CD4-positive, alpha-beta T cell treated with Interleukin-6 for 4 hours (primary cell): ENCODE measurements at places on chromosomes 3 and 15.

GRCh38 chr3:48459331-48459730, 12.8 kb downstream of the ATRIP start:
- no peak for DNase-seq

- no peak for DNase-seq
Measured at GRCh38 chr3:17967111-17967510, 224.7 kb upstream of the TBC1D5 start.

- DNase-seq, result no peak
Measured at GRCh38 chr15:61069394-61070075, 159.6 kb downstream of the RORA start.

DNA sequence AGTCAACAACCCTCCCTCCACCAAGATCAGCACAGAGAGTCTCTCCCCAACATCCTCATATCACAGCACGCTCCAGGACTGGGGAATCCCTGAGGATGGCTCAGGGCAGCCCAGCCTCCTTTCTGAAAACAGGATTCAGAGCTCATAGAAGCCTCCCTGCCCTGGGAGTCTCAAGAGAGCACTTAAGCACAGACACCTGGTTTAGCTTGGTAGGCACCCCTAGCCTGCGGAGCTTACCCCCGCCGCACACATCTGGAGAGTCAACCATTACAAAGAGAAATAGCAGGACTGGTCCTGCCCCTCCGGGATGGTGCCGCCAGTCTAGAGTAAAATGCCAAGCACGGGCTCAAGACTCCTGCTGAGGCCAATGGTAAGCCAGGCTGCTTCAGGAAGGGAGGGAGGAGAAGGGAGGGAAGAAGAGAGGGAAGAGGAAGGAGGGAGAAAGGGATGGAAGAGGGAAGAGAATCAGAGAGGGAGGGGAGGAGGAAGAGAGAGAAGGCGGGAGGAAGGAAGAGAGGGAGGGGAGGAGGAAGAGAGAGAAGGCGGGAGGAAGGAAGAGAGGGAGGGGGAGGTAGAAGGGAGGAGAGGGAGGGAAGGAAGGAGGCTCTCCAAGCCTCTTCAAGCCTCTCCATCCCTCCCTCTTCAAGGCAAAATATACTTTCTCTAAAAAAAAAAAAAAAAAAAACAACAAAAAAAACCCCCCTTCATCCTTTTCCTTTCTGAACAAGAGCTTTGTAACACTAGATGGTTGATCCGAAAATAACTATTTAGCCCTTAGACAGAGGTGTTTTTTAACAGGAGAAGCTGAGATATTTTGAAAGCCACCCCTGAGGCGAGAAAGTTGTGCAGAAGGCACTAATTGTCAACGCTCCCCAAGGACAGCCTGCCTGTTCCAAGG, 278.6 kb upstream of the TLE3 start:
- DNase-seq, result no peak

GRCh38 chr3:31997500-31997899, 15.9 kb downstream of the ZNF860 start:
- DNase-seq, result no peak
